Astrocyte of the cerebellum (primary cell): ENCODE measurements at places on chromosomes 6 and 20.

- DNase-seq = no peak
Observed at GRCh38 chr6:71220466-71220865, 68.1 kb upstream of the OGFRL1 start.

DNA sequence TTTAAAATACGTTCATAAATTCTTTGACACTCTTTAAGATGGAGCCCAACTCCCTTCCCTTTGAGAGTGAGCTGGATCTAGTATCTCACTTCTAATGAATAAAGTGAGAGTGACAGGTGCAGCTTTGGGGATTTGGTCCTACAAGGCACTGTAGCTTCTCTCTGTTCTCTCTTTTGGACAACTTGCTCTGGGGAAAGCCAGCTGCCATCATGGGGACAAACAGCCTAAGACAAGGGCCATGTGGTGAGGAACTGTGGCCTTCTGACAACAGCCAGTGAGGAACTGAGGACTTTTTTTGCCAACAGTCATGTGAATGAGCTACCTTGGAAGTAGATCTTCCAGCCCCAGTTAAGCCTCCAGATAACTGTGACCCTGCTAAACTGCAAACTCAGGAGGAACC lies 272.8 kb upstream of the AGPAT4 start:
- no peak for DNase-seq

DNA sequence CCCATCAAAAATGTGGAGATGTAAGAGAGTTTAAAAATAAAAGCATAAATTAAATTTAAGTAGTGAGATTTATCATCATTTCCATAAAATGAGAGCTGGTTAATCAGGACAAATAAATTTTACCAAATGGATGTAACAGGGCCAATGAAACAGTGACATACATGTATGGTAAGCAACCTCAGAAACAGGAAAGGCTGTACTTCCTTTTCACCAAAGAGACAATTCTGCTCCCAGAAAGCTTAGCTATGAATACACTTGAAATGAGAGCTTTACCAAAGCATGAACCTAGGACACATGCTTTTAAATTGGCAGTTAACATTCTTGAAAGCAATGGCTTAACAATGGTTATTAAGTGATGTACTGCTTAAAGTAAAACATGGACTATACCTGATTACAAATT lies 12.1 kb upstream of the UBE2J1 start:
- no peak for DNase-seq

DNA sequence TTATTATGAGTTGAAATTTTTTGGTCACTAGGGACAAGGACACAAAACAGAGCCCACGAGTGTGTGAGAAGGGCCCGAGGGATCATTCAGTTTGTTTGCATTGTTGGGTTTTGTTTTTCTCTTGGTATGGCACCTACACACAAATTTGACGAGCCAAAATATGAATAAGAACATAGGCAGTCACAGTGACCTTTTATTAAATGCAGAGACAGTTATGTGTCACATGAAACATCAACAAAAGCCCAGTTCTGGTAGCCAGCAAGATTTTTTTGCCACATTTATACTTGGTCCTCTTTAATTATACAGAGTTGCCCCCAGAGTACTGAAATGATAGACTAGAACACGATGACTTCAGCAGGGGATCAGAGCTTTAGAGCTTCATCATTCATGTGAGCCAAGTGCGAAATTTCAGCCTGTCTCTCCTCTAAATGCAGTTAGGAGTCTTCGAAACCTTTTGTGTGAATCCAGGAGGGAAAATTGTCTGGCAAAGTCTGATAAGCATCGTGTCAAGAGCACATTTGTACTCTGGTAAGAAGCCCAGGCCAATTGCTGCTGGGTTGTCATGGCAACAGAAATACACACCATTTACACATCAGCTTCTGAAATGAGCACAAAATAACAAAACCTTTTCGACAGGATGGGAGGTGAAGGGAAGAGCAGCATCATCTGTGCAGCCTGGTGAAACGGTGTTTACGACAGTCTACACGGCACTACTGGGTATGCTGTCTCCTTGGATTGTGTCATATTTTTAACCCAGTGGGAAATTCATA lies 79.2 kb upstream of the RIPOR2 start:
- DNase-seq = peak; percentile 64

GRCh38 chr6:104995989-104996617 lies 39.2 kb downstream of the LIN28B start:
- DNase-seq = peak; percentile 19

- no peak for DNase-seq
Observed at GRCh38 chr6:139863346-139863745, 488.9 kb upstream of the CITED2 start.

- no peak for DNase-seq
Observed at GRCh38 chr6:40819182-40819834, 219.7 kb downstream of the UNC5CL start.

DNA sequence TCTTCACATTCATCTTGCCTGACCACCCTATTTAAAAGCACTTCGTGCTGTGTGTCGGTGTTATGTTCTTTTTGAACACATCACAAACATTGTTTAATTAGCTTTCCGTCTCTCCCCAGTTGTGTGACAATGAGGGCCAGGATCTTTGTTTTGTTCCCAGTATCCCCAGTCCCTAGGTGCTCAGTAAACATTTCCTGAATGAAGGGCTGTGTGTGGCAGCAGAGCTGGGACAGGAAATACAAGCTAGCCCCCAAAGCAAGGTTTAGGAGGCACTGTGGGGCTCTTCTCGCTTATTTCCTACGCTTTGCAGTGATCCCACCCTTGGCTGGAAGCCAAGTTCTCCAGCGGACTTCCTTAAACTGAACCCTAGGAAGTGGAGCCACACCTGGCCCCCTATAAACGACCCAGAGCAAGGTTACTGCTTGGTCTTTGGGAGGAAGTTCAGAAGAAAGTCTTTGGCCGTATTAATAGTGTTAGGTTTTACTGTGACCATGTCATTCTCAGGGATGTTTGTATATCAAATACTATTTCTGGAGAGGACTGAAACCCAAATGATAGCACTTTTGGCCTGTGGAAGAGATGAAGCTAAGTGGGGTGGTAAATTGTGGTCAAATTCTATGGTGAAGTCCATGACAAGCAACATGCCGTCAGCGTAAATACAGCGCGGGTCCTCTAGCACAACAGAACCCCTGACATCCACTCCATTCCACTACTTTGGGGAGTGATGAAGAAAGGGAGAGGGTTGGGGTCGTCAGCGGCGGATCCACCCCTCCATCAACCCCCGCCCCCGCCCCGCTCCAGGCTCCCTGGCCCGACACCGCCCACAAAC lies 570 bp upstream of the FANCE start:
- no peak for DNase-seq

DNA sequence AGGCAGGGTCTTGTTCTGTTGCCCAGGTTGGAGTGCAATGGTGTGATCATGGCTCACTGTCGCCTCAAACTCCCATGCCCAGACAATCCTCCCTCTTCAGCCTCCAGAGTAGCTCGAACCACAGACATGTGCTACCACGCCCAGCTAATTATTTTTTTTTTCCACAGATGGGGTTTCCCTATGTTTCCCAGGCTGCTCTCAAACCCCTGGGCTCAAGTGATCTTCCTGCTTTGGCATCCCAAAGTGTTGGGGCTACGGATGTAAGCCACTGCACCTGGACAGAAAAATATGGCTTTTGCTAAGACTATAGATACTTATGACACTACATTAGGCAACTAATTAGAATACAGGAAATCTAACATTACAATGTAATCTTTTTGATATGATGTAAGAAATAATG lies 17.9 kb downstream of the RNF24 start:
- no peak for DNase-seq

- DNase-seq = no peak
Observed at GRCh38 chr20:22807045-22807444, 222.7 kb upstream of the FOXA2 start.

- DNase-seq = no peak
Observed at GRCh38 chr6:14202947-14203346, 85.4 kb downstream of the CD83 start.

DNA sequence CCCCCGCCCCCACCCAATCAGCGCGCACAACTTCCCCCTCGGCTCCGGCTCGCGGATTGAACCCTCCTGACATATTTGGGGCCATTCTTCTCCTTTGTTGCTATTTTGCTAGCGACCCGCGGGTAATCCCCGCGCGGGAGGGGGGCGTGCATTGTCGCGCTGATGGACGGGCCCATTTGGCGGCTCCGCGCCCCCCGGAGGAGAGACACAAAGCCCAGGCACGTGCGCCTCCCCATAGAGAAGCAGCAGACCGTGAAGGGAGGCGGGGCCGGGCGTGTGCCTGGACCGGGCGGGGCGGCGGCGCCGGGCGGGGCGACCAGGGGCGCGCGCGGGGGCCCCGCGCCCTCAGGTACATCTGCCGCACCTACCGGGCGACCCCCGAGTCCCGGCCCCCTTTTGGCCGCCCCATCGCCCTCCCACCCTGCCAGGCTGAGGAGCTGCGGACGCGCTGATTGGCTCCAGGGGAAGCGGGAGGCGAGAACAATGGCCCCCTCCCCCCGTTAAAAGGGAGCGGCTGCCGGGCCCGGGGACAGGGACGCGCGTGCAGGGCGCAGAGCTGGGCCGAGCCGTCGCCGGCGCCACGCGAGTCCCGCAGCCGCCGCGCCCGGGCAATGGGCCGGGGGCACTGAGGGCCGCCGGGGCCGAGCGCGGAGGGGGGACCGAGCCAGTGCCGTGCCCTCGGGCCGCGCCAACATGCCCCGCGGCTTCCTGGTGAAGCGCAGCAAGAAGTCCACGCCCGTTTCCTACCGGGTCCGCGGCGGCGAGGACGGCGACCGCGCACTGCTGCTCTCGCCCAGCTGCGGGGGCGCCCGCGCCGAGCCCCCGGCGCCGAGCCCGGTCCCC lies at the start of gene INSM1:
Gene INSM1 (plus strand): TSS at position 530 of the 843 bp plus-strand sequence. CDS start 164 bp downstream, at position 694.
- no peak for DNase-seq

- DNase-seq = no peak
Observed at GRCh38 chr6:143698329-143698728, 20.6 kb downstream of the PHACTR2 start.

GRCh38 chr20:24153101-24154040 lies 164.8 kb upstream of the GGTLC1 start:
- DNase-seq = no peak

- DNase-seq = peak; percentile 37
Observed at GRCh38 chr6:10962673-10963072, 75.8 kb downstream of the SYCP2L start.

DNA sequence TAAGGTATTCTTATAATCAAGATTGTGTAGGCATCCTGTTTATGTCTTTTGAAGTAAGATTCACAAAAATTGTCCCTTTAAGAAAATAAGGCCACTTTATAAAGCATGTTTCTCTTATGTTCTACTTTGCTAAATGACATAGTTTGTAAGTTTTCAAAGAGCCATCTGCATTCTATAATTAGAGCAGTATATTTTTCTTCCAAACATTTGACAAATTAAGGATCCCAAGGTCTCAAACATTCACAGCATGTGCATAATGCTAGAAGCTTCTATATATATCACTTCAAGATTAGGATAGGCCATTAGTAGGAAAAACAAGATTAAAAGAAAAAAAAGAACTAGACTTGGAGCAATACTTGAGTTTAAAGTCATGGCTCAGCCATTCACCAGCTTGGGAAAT lies 55.9 kb upstream of the DOK5 start:
- DNase-seq = no peak

GRCh38 chr20:32888636-32889035 lies 29.9 kb downstream of the EFCAB8 start:
- no peak for DNase-seq

GRCh38 chr6:24571361-24571760 lies 74.6 kb downstream of the KIAA0319 start:
- DNase-seq = no peak

DNA sequence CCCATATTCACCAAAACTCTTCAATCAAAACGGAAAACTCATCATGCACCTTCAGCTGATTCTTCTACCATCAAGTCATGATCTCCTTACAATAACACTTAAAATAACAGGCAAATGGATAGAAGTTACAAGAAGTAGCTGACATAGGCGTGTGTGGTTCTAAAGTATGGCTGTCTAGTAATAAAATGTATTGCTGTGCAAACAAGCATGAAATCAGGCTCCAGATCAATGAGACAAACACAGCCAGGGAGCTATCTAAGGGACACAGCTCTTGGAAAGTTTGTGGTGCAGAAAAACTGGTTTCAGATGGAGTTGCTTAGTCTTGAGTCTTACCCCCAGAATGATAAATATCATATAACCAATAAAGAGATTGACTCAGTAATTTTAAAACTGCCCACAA lies 434.8 kb upstream of the NOX3 start:
- DNase-seq = no peak

- no peak for DNase-seq
Observed at GRCh38 chr20:18909254-18909653, 95.7 kb downstream of the SCP2D1 start.

DNA sequence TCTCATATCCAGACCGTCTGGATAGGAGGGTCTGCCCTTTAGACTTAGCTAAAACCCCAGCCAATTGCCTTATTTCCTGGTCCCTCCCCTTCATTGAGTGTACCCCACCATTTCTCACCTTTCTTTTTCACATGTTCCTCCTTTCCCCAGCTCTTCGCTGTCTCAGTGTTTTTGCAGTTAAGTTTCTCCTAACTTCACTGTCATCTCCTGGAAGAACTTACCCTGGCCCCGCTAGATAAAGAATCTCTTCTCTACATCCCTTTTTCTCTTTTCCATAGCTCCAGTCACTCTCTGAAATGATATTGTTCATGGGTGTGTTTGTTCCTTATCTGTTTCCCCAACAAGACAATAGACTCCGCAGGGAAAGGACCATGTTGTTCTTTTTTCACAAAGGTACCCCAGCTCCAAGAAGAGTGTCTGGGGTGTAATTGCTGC lies 208.8 kb downstream of the TSHZ2 start:
- DNase-seq = no peak

DNA sequence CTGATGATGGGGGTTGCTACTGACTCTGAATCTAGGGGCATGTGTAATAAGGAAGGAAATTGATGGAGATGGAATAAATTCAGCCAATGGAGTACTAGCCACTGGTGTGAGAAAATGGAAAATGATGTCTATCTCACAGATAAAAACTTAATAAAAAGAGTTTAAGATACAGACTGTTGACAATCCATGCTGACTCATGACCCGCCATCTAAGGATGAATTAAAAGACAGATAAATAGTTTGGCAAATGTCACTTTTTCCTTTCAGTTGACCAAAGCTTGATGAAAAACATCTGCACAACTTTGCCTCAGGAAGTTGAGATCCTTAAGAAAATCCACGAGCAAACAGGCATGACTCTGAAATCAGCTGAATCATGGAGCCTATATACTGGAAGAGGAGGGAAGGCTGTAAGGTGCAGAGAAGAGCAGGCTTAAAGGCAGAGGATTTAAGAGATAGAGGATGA lies 82.6 kb upstream of the BMP5 start:
- no peak for DNase-seq

DNA sequence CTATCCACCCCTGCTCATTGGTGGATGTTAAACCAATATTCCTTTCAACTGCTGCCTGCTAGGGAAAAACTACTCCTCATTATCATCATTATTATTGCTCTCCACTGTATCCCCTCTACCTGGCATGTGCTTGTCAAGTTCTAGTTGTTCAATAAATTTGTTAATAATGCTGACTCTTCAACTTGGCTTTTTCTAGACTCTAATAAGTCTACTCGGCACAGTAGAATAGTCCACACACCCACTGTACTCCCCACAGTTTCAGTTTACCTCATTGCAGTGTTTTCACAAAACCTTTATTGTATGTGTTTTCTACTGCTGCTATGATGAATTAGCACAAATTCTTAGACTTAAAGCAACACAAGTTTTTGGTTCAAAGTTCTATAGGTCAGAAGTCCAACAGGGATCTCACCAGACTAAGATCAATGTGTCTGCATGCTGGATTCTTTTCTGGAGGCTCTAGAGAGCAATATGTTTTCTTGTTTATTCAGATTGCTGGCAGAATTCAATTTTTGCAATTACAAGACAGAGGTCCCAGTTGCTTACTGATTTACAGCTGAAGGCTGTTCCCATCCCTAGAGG lies 13.1 kb downstream of the BTN3A1 start:
- DNase-seq = no peak
